ENCODE measurements at places on chromosomes 1 and 21.
A peak's percentile ranks its signal among the peaks of the same experiment; 100 is the strongest.

- DNase-seq = peak; percentile 15
Observed at GRCh38 chr1:97105531-97105930, 383.9 kb downstream of the PTBP2 start.

DNA sequence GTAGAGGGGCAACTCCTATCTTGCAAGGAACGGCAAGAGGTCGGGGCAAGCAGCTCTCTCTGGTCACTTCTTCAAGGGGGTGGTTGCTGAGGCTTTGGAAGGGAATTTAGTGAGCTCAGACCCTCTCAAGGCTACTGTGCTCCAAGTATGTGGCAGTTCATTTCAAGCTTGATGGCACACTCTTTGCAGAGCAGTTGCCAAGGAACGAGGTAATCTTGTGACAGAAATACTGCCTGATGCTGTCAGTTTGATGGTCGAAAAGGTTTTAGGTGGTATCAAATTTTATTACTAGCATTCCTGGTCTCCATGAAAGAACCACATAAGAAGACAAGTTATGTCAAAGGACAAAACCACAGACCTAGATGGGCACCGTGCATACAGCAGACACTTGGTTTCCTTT is 13.1 kb downstream of the CFAP298 start:
- DNase-seq = no peak

GRCh38 chr1:21129407-21129806 is 47.3 kb downstream of the EIF4G3 start:
- no peak for DNase-seq

- DNase-seq = no peak
Observed at GRCh38 chr1:106678279-106679050, 378.0 kb upstream of the PRMT6 start.

DNA sequence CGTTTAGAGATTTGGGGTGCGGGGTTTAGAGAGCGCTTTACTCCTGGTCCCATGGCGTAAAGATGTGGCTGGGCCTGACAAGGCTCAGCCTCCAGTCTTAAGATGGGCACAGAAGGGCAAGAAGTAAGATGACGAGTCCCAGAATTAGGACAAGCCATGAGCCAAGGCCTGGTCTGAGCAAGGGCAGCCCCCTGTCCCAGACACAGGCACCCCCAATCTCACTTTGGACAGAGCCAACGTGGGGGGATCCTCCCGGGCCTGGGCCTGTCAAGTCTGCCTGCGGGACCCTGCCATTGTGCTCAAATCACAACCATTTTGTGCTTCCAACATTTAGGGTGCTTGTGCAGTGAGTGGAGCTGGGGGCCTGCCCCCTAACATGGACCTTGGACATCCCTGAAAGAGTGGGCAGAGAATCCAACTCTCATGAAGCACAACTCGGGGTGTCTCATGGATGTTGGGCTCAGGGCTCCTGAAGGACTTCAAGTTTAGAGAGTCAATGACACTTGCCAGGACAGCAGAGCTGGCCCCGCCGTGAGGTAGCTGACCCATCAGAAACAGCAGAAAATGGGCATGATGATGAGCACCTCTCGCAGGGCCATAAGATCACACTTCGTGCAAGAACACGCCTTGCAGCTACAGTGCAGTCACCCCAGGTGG is 52.6 kb downstream of the KIF21B start:
- DNase-seq = no peak

DNA sequence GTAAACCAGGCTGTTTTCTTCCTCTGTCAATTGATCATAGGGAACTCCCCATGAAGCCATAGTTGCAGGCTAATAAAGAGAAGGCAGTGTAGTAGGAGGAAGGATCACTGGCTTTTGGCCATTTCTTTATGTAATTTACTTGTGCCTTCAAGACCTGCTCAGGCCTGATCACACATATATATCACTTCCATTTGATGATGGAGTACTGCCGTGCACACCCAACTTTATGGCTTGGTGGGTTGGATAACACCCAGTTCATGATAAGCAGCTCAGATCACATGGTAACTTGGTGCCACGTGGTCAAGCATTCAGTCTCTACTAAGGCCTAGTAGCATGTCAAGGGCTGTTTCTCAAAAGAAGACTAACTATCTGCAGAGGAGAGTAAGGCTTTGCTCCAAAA is 4.1 kb downstream of the MROH9 start:
- no peak for DNase-seq

- no peak for DNase-seq
Observed at GRCh38 chr1:19859876-19860275, 22.3 kb upstream of the OTUD3 start.

- DNase-seq = no peak
Observed at GRCh38 chr1:216095400-216095799, 327.8 kb downstream of the USH2A start.

- no peak for DNase-seq
Observed at GRCh38 chr1:228366062-228366865, 40.4 kb downstream of the TRIM11 start.

GRCh38 chr1:112465122-112465521 is 43.6 kb upstream of the WNT2B start:
- DNase-seq = peak; percentile 57

DNA sequence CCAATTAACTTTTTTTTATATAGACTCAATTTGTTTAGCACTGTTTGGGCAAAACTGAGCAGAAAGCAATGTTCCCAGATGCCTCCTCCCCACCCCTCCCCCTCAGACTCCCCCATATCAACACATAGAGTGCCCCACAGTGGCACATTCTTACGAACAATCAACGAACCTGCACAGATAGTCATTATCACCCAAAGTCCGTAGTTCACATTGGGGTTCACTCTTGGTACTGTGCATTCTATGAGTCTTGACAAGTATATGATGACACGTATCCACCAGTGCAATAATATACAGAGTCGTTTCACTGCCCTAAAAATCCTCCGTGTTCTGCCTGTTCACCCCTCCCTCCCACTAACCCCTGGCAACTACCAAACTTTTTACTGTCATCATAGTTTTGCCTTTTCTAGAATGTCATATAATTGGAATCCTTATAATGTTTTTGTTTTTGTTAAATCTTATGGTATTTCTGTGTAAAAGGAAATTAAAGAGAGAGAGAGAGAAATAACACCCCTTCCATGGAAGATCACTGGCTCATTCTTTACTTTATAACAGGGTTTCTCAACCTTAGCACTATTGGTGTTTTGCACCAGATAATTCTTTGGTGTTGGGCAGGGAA is 37.2 kb upstream of the HNRNPU start:
- no peak for DNase-seq

DNA sequence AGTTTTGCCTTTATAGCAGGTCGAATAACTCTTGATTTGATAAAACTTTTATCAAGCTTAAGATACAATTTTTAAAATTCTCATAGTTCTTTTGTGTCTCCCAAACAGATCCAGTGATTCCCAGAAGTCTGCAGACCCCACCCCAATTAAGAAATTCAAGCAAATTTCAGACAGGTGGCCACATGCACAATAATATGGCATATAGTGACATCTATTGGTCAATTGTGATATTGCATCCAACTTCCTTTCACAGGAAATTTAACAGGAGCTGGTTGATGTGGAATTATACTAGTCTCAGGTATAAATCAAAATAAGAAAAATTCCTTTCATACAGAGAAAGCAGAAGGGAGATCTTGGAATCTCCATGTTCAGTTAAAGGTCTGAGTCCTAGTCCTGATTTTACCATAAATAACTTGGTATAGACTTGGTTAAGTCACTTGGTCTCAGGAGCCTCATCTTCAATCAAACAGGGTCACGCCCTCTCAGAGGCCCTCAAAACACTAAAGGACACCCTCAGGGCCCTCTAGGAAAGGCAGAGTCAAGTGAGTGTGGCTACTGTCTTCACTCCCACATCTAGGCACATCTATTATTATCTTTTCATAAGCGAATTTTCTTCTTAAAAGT is 24.1 kb downstream of the PIGM start:
- peak; percentile 52 for DNase-seq

- no peak for DNase-seq
Observed at GRCh38 chr1:94056171-94056570, 64.8 kb downstream of the ABCA4 start.

DNA sequence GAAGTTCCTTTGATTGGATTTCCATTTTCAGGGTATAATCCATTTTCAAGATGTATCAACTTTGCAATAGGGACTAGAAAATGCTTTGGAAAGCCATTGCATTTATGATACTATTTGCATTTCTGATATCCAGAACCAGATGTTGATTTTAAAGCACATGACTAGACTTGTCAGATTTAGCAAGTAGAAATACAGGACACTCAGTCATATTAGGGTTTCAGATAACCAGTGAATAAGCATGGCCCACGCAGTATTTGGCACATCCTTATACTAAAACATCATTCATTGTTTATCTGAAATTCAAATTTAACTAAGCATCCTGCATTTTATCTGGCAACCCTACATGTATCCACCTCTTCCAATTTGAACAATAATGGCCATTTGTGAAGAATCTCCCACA is 113.3 kb upstream of the DPT start:
- DNase-seq = no peak

- DNase-seq = no peak
Observed at GRCh38 chr1:6365047-6365446, 28.5 kb downstream of the ACOT7 start.

DNA sequence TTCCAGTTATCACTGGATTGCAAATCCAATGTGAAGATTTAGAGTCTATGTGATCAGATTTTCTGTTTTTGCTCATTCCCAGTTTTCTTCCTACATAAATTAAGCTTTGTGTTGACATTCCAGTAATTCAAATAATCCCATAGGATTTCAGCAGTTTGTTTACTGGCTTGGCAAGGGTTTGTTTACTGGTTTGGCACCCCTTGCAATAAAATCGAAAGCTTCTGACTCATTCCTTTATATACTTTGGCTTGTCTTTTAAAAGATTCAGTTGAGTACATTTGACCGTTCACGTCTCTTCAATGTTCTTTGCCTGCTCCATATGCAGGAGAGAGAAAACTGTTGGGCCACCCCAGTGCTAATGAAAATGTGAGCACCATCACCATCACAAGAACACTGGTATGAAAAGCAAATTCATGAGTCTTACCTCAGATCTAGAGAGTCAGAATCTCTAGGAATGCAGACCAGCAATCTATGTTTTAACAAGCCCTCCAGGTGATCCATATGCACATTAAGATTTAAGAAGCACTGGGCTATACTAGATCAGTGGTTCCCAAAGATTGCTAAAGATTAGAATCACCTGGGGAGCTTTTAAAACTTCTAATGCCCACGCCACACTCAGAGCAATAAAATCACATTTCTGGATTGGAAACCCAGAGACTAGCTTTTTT is 32.8 kb downstream of the ZC3H11B start:
- peak; percentile 16 for DNase-seq

DNA sequence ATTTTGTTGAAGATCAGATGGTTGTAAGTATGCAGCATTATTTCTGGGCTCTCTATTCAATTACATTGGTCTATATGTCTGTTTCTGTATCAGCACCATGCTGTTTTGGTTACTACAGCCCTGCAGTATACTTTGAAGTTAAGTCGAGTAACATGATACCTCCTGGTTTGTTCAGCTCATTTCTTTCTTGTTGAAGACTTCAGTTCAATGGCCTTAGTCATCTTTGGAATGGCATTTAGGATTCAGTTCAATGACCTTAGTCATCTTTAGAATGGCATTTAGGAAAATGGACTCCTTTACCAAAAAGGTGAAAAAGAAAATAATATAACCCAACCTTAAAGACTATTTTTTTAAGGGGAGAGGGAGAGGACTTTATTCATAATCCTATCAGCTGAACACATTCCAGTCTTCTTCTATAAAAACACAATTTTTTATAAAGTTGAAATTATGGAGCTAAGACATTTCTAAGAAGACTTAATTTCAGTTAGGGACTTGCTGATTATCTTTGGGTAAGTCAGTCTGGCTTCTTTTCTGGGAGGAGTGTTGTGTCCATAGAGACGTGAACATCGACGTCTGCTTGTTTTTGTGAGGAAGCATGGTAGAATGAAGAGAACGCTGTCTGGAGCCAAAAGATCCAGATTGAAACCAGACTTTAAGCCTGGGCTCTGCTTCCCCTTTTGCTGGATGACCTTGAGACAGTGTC is 48.3 kb downstream of the DDR2 start:
- DNase-seq = peak; percentile 42

GRCh38 chr1:24743404-24744211 is 1.6 kb upstream of the CLIC4 start:
- peak; percentile 91 for DNase-seq

DNA sequence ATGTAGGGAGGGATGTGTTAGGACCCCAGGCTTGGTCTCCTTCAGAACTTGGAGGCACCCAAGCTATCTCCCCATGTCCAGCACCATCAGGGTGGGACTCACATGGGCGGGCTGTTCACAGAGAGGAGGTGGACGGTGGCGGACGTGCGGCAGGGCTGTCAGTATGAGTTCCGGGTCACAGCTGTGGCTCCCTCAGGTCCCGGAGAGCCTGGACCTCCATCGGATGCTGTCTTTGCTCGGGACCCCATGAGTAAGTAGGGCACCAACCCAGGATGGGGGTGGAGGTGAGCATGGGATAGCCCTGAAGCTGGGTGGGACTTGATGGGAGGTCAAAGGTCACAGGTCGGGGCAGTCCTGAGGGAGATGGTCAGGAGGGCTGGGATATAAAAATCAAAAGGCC is 27.8 kb downstream of the IGFN1 start:
- DNase-seq = no peak

- no peak for DNase-seq
Observed at GRCh38 chr21:44407493-44407892, 47.8 kb upstream of the LRRC3 start.

- DNase-seq = no peak
Observed at GRCh38 chr1:72271555-72272085, 10.7 kb downstream of the NEGR1 start.

GRCh38 chr21:44518686-44519085 is 21.3 kb downstream of the KRTAP10-1 start:
- no peak for DNase-seq

DNA sequence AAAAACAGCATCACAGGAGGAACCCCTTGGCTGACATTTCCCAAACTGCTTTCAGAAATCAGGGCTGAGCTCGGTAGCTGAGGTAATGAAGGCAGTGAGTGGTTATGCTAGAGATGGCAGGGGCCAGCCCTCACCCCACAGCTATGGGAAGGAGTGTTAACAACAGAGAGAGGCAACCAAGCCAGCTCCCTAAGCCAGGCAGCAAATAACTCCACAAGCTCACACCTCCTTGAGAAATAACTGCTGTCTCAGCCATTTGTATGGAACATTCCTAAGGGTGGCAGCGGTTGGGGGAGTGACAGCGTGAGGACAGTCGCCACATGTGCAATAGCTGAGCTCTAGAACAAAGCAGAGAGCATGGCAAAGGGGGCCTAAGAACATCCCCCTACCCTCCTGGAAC is 42.6 kb downstream of the LMX1A start:
- no peak for DNase-seq

- DNase-seq = no peak
Observed at GRCh38 chr21:46544003-46544402, 60.9 kb downstream of the S100B start.

DNA sequence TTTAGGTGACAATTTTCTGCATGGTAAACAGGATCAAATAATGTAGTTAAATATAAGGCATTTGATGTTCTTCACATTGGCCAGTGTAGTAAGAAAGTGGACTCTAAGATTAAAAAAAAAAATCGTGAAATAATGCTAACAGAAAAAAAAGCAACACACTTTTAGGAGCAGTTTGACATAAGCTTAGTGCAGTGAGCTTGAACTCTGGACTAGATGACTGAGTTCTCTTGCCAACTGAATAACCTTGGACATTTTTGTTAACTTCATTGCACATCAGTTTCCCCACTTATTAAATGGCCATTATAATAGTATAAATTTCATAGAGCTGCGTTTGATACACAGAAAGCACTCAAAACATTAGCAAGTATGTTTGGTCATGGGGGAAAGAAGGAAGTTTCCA is 649.3 kb upstream of the ADGRL4 start:
- DNase-seq = no peak

All from choroid plexus epithelial cell (primary cell).